Glutamatergic neuron (in vitro differentiated cells): ENCODE measurements at places on chromosomes 11 and 22. TPM values are rescaled to one million over a fixed set of nuclear protein-coding genes. Genes with fewer than 3 reads are reported as not detected.

Gene IGLL5
- not detected for total RNA-seq

DNA sequence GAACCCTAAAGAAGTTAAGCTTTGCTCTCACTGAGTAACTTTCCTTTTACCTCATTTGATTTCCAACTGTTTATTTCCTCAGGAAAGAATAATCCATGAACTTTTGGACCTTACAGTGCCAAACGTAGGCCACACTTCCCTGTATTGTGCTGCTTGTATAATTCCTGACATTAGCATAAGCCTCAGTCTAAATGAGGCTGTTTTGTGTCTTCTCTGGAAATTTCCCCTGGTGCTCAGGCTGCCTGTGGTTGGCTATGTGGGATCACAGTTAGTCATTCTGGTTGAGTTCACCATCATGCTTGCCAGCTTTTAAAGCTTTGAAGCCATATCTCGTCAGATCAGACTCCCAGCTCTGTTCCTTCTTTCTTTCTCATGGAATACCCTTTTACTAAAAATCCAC, 107.0 kb downstream of the FAM76B start:
- no peaks in the 10 kb centered on the region for H3K27me3 ChIP-seq
- H3K4me1 ChIP-seq, result no peaks in the 10 kb centered on the region
- H3K4me3 ChIP-seq, result no peak overlapping the region
- H3K27ac ChIP-seq, result no peak overlapping the region
- no peak for DNase-seq

DNA sequence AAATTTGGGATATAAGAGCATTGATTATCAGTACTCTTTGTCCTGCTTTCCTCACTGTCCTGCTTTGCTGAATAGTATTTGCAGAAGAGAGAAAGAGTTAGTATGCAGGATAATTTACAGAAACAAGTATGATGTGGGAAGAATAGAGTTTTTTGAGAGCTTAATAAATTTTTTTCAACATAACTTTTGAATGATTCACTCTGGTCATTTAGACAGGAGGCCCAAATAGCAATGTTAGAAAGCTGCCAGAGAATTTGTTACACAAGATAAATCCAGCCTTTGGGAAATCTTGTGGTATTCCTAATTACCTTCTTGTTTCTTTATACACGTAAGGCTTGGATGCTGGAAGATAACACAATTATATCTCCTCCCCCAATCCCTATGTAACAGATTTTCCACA, 484.6 kb downstream of the CNTN5 start:
- no peaks in the 10 kb centered on the region for H3K27me3 ChIP-seq
- H3K27ac ChIP-seq, result no peak overlapping the region
- no peak for DNase-seq
- no peaks in the 10 kb centered on the region for H3K36me3 ChIP-seq

Gene CDC42EP2
- 23.5 TPM for total RNA-seq

Gene SAA1
- total RNA-seq, result not detected

DNA sequence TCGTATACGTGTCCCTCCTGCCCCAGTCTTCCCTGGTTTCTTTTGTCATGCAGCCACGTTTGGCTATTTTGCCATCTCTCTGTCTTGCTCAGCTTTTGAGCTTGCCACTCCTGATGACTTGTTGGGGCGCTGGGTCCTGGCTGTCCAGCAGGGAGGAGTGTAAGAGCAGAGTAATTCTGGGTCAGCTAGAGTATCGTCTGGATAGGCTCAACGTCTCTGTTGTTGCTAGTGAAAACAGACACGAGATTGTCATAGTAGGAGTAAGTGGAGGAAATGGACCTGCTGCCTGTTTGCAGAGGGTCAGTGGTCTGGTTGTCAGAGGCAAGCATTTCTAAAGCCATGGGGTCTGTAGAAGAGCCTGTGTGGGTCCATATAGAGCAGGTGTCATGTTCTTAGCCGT, 83.0 kb downstream of the PPP6R3 start:
- H3K36me3 ChIP-seq, result peaks cover 6% of the 10 kb centered on the region
- peaks cover 15% of the 10 kb centered on the region for H3K4me1 ChIP-seq
- no peak for DNase-seq
- peak overlapping the region; percentile 11 for H3K27ac ChIP-seq
- H3K4me3 ChIP-seq, result peak overlapping the region; percentile 58
- peaks cover 12% of the 10 kb centered on the region for H3K27me3 ChIP-seq

Gene C11orf87
- total RNA-seq, result 0.27 TPM

GRCh38 chr11:94169516-94169915, 40.9 kb downstream of the PANX1 start:
- no peak for DNase-seq
- H3K4me1 ChIP-seq, result peaks cover 20% of the 10 kb centered on the region
- H3K36me3 ChIP-seq, result no peaks in the 10 kb centered on the region
- H3K4me3 ChIP-seq, result no peak overlapping the region

GRCh38 chr11:31936312-31936711, 125.2 kb upstream of the PAX6 start:
- no peak overlapping the region for H3K27ac ChIP-seq
- no peaks in the 10 kb centered on the region for H3K36me3 ChIP-seq
- DNase-seq, result no peak
- no peaks in the 10 kb centered on the region for H3K27me3 ChIP-seq

DNA sequence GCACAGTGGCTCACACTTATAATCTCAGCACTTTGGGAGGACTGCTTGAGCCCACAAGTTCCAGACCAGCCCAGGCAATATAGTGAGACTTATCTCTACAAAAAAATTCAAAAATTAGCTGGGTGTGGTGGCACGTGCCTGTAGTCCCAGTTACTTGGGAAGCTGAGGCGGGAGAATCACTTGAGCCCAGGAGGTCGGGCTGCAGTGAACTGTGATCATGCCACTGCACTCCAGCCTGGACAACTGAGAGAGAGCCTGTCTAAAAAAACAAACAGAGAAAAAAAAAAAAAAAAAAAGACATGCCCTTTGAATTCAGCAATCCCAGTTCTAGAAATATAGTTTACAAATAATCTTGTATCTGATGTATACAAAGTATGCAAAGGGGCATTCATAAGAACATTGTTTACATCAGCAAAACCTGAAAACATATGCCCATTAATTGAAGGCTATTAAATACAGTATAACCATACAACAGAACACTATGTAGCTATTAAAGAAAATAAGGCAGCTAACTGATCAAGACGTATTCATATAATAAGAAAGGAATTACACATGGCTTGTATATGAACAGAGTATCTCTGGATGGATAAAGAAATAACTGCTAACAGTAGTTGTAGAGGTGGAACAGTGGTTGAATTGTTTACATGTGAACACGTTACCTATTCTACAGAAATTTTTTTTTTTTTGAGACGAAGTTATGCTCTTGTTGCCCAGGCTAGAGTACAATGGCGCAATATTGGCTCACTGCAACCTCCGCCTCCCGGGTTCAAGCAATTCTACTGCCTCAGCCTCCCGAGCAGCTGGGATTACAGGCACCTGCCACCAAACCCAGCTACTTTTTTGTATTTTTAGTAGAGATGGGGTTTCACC, 35.7 kb downstream of the CELF1 start:
- peak overlapping the region; percentile 64 for H3K27ac ChIP-seq
- no peak overlapping the region for H3K4me3 ChIP-seq
- peaks cover 7% of the 10 kb centered on the region for H3K27me3 ChIP-seq
- no peak for DNase-seq
- no peaks in the 10 kb centered on the region for H3K36me3 ChIP-seq
- peaks cover 42% of the 10 kb centered on the region for H3K4me1 ChIP-seq

Gene P4HA3
- not detected for total RNA-seq

DNA sequence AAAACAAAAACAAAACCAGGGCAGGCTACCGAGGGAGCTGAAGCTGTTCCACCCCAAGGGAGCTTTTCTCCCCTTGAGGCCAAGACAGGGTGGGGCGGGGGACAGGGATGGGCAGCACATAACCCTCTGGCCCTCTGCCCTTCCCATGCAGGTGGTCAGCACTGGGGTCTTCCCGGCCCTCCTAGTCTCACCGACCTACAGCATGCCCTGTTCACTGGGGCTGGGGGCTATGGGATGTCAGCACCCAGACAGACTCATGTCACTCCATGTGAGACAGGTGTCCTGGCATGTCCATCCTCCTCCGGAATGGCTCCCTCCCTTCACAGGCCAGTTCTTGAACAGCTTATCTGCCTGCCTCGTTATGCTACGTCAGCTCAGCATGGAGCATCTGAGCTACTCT, 51.7 kb downstream of the DSCAML1 start:
- H3K4me3 ChIP-seq, result no peak overlapping the region
- H3K36me3 ChIP-seq, result no peaks in the 10 kb centered on the region
- H3K4me1 ChIP-seq, result peaks cover 2% of the 10 kb centered on the region

GRCh38 chr22:30922151-30922611, 46.4 kb downstream of the MORC2 start:
- H3K27ac ChIP-seq, result no peak overlapping the region
- H3K4me1 ChIP-seq, result peaks cover 3% of the 10 kb centered on the region
- H3K4me3 ChIP-seq, result no peak overlapping the region
- no peak for DNase-seq
- no peaks in the 10 kb centered on the region for H3K36me3 ChIP-seq
- H3K27me3 ChIP-seq, result peaks cover 3% of the 10 kb centered on the region

Gene DDX25
- total RNA-seq, result 11.3 TPM

Gene DRICH1
- not detected for total RNA-seq

Gene SCGB1A1
- total RNA-seq, result not detected

GRCh38 chr11:88059326-88059725, 115.9 kb downstream of the RAB38 start:
- H3K27ac ChIP-seq, result no peak overlapping the region
- H3K27me3 ChIP-seq, result no peaks in the 10 kb centered on the region
- no peak overlapping the region for H3K4me3 ChIP-seq
- no peaks in the 10 kb centered on the region for H3K4me1 ChIP-seq
- H3K36me3 ChIP-seq, result no peaks in the 10 kb centered on the region

- H3K4me3 ChIP-seq, result no peak overlapping the region
- no peak overlapping the region for H3K27ac ChIP-seq
- no peaks in the 10 kb centered on the region for H3K4me1 ChIP-seq
- no peaks in the 10 kb centered on the region for H3K36me3 ChIP-seq
- no peak for DNase-seq
- peaks cover 6% of the 10 kb centered on the region for H3K27me3 ChIP-seq
Measured at GRCh38 chr11:35584321-35584720, 33.9 kb upstream of the FJX1 start.

Gene MS4A4E
- total RNA-seq, result not detected

Gene ABCG4
- 2.4 TPM for total RNA-seq

Gene TUT1
- 29.7 TPM for total RNA-seq

DNA sequence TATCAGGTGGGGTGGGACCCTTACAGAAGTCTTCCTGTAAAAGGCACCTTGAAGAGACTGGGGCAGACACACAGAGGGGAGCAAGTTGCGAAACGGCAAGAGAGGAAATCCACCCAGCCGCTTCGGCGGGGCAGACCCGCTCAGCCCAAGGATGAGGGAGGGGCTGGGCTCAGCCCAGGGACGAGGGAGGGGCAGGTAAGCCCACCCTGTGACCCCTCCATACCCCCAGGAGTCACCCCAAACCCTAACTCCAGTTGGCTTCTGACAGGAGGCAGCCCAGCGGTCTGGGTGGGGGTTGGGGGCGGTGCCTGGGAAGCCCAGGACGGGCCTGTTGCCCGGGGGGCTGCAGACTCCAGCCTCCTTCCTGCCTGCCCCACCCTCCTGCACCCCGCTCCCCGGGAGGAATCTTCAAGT, 965 bp downstream of the OSBPL5 start:
- no peaks in the 10 kb centered on the region for H3K36me3 ChIP-seq
- DNase-seq, result peak; percentile 39
- peak overlapping the region; percentile 94 for H3K27ac ChIP-seq
- H3K4me1 ChIP-seq, result peaks cover 36% of the 10 kb centered on the region

DNA sequence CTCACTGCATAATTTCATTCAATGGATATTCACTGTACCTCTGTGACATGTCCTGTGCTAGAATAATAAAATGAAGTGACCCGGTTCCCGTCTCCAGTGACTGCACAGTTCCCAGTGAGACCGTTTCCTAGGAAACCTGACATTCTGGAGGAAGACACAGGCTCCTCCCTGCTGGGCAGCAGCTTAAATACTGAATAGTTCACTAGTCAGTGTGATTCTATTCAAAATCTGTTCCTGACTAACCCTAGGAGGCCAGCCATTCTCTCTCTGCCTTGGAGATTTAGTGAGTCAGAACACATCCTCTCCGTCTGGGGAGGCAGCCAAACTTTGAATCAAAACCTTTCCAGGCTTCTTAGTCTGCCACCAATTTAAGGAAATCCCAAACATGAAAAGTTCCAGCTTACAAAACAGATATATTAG, 11.3 kb downstream of the TRIM66 start:
- H3K36me3 ChIP-seq, result no peaks in the 10 kb centered on the region
- peaks cover 16% of the 10 kb centered on the region for H3K4me1 ChIP-seq
- no peak overlapping the region for H3K27ac ChIP-seq
- peak overlapping the region; percentile 44 for H3K4me3 ChIP-seq

DNA sequence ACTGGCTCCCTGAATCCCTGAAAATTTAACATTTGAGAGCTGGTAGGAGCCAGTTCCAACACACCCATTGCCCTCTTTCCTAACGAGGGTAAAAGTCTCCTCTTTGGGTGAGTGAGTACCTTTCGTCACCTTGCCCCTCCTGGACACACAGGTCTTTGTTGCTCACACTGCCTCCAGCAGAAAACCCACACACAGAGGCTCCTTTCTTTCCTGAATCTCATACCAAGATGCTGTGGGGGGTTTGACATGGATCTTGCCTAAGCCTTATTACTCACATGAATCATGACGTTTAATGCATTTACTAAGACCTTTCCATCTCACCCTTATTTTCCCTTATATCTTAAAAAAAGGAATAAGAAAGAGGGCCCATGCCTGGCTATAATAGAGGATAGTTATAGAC, 53.0 kb downstream of the PARVA start:
- H3K4me1 ChIP-seq, result peaks cover 13% of the 10 kb centered on the region
- no peak overlapping the region for H3K4me3 ChIP-seq
- H3K27me3 ChIP-seq, result no peaks in the 10 kb centered on the region
- DNase-seq, result no peak
- no peak overlapping the region for H3K27ac ChIP-seq

DNA sequence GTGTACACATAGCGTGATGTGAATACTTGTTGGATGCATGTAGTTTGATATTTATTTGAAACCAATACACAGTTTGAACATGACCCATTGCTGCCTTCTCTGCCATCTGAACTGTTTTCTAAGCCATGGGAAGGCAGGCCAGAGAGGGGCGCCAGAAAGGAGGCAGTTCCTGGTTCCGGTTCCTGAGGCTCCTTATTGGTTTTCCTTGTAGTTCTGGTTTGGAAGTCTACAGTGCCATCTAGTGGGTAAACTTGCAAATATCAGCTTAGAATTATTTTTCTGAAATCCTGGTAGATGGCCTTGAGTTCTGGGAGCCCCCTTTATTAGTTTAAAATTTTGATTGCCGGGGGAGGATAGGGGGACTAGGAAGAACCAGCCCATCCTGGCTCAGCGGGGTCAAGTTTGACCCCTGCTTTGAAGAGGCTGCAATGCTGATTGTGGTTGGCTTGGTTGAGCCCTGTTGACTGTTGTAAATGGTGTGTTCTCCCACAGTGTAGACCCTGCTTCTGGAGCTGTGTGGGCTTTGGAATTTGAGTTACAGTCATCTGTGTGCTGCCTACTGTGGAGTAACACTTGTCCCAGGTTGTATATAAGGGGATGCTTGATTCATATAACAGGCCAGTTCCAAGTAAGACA, 48.4 kb downstream of the GRAMD1B start:
- DNase-seq, result peak; percentile 61
- peaks cover 3% of the 10 kb centered on the region for H3K27me3 ChIP-seq
- H3K4me3 ChIP-seq, result no peak overlapping the region
- peaks cover 2% of the 10 kb centered on the region for H3K4me1 ChIP-seq
